Sciatic nerve (tissue), 2 donors: ENCODE measurements at places on chromosomes 7 and 10. TPM values are rescaled to one million over a fixed set of nuclear protein-coding genes. Genes with fewer than 3 reads are reported as not detected.

DNA sequence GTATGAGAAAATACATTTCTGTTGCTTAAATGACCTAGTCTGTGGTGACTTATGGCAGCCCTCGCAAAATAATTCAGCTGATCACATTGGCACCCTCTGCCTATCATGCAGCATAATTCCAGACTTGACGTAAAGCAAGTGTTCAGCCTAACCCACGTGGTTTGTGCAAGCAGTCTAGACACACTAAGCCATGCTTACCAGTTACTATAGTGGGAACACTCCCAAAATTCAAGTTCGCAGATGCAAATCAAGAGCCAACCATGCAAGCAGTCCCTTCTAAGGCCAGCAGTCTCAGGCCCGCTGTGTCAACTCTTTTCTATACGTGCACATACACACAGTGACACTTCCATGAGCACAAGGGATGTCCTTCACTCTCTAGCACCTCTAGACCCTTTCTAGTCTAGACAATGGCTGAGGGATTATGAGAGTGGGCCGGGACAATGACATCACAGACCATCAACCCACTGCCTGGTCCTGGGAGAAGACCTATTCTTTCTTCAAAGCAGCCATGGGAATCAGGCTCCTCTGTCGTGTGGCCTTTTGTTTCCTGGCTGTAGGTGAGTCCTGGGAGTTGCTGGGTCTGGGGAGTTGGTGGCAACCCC is 29.0 kb upstream of the PRSS1 start:
- no peak for DNase-seq

DNA sequence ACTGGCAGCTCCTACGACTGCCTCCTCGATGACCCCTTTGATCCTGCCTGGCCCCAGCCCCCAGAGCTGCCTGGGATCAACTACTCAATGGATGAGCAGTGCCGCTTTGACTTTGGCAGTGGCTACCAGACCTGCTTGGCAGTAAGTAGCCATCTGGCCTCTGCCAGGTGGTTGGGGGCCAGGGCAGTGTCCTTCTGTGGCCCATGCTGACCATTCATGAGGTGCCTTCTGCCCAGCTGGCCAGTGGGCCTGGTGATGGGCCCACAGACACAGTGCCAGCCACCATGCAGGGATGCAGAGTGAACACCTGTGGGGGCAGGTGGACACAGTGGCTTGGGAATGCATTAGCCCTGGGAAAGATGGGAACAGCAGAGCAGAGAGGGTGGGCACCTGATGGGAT is 50.0 kb downstream of the TBATA start:
- DNase-seq = no peak

DNA sequence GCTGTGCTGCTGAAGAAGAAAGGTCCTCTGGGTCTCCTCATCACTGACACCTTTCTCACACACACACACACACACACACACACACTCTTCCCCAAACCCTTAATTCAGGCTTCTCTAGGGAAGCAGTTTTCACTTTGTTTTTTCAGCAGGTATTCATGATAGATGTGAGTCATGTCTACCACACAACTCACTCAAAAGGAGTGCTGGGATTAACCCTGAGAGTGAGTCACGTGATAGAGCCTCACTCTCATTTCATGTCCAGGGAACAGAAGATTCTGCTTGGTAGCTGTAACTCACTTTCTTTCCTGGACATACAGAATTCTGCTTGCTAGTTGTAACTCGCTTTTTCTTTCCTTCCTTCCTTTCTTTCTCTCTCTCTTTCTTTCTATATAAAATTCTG is 45.4 kb downstream of the VIM start:
- DNase-seq = no peak

LSM5 gene
- total RNA-seq = 27.6 TPM

KIAA1217 gene
- total RNA-seq = 84.6 TPM

PPP1R9A gene
- 47.9 TPM for total RNA-seq
